ENCODE measurements at places on chromosomes 5 and 9.
A peak's percentile ranks its signal among the peaks of the same experiment; 100 is the strongest.

DNA sequence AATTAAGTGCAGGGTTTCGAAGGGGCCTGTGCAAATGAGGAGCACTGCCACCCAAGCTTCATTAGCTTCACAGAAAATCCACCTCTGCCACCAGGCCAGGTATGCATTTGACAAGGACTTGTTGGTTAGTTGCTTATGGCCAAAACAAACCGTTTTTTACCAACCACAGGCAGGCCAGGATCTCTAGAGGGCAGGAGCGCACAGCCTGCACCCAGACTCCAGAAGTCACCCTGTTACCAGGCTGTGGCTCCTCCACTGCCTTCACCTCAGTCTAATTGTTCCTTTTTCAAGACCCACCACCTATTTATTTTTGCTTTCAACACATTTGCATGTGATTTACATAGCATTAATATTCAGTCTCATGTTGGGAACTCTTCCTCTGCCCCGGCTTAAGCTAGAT lies 78.3 kb upstream of the HSPA9 start:
- no peak for DNase-seq

GRCh38 chr9:110452227-110452801 lies 114.7 kb upstream of the TXNDC8 start:
- DNase-seq: peak; percentile 14

DNA sequence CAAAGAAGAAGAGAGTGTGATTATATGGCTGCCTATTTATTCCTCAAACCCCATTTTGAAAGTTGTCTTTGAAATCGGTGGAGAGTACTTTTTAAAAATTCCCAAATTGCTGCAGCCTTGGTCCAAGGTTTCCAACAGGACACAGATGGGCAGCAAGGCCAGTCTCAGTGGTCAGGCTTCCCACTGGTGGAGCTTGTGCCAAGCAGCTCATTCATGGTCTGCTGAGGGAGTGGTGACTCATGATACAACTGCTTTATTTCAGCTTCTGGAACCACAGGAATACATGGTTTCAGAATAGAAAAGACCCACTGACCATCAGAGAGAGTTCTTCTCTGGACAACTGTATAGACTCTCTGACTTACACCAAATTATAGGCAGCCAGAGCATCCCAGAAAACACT lies 673.1 kb upstream of the KLF4 start:
- DNase-seq: no peak

DNA sequence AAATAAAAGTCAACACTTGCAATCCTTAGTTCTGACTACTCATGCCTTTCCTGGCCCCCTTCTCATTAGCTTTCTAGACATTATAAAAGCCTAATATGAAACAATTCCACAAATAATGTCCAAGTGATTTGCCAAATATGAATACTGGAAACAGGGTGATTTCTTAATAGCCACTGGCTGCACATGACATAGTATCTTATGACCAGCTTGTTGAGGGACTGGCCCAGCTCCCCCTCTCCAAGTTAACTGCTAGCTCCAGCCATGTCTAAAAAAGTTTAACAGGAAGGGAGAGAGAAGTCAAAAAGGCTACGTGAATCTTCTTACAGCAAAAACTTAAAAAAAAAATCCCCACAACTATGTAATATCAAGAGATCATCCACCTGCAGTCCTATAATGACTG lies 1.5 kb downstream of the CERT1 start:
- DNase-seq: peak; percentile 22

GRCh38 chr5:73155271-73156222 lies 17.4 kb upstream of the TMEM174 start:
- DNase-seq: no peak

GRCh38 chr5:166267907-166268306 lies 2023.5 kb upstream of the WWC1 start:
- peak; percentile 11 for DNase-seq

- no peak for DNase-seq
These were observed 2188.5 kb upstream of the WWC1 start for GRCh38 chr5:166102947-166103346.

- DNase-seq: no peak
These were observed 302.2 kb downstream of the ZNF608 start for GRCh38 chr5:124444147-124444775.

DNA sequence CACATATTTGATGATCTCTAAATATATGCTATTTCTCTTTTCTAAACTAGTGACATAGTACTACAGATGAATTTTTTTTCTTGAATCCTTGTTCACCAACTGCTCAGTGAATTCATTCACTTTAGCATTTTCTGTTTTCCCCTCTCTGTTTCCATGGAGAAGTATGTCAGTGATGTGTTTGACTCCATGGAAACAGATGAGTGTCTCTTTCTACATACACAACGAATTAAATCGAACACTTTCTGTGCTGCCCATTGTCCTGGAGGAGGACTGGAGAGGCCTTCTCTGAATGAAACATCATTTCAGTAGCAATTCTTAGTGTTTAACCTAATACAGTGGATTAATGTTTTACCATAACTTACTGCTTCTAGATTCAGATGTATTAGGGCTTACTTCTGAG lies 9.5 kb downstream of the INVS start:
- peak; percentile 33 for DNase-seq

DNA sequence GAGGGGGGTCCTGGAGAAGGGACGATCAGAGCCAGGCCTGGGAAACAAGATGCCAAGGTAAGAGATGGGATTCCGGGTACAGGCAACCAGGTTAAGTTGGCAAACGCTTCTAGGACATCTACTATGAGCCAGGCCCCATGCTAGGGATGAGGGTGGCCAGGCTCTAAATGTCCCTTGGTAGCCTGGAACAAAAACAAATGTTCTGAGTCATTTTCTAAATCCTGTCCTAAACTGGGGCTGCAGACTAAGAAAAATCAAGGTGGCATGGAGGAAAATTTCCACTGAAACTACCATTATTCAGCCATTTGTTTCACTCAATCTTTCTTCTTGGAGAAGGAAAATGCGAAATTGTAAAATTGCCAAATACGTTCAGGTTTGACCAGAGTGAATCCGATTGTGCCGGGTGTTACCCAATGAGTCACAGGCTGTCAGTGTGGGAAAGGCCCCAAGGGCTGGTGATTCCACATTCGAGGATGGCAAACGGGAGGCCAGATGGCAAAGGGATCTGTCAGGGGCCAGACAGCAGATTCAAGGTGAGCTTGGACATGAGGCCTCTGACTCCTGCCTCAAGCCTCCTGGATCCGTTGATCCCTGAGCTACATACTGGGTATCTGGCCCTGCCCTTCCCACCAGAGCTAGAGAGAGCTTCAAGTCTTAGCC lies 57.6 kb downstream of the PAX5 start:
- DNase-seq: no peak

Data from hindlimb muscle (tissue), 1 donor.